Substantia nigra (tissue), 51 donors: ENCODE measurements at places on chromosomes 7 and 10.

GRCh38 chr10:35369049-35369611, 32.8 kb downstream of the CCNY start:
- no peak for DNase-seq

DNA sequence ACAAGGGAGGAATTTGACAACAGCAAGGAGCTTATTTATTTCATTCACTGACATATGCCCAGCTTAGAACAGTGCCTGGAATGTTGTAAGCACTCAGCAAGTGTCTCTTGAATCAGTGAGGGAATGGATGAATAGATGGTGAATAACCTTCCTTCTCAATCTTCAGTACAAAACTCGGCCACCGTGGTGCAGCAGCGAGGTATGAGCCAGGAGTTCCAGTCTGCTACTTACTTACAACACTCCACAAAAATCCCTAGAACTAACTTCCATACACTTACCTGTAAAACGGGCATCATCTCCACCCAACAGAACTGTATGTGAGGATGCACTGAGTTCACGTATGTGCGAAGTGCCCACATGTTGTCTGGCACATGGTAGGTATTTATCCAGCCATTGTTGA, 237.4 kb downstream of the WDR11 start:
- no peak for DNase-seq

GRCh38 chr7:151455690-151456089, 15.7 kb upstream of the CRYGN start:
- DNase-seq, result no peak

GRCh38 chr10:50917486-50917885, 32.1 kb upstream of the A1CF start:
- no peak for DNase-seq

DNA sequence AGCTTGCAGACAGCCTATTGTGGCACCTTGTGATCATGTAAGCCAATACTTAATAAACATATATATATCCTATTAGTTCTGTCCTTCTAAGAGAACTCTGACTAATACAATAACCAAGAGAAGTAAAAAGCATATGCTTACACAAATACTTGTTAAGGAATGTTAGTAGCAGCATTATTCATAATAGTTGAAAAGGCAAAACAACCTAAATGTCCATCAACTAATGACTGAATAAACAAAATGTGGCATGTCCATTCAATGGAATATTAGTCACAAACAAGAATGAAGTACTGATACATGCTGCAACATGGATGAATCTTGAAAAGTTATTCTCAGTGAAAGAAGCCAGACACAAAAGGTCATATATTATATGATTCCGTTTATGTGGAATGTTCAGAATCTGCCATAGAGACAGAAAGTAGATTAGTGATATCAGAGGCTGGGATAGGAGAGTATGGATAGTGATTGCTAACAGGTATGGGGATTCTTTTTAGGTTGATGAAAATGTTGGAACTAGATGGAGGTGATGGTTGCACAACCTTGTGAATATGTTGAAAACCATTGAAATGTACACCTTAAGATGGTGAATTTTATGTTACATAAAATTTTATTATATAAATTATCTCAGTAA, 112.5 kb upstream of the UNC5B start:
- DNase-seq, result no peak

GRCh38 chr10:87094373-87095235, at the start of the genes GLUD1 and SHLD2:
GLUD1 (minus strand) TSS chr10:87094843; CDS start chr10:87094769, 74 bp downstream.
SHLD2 (plus strand) TSS chr10:87095206; CDS start chr10:87151355, 56,149 bp downstream.
- peak; percentile 91 for DNase-seq

DNA sequence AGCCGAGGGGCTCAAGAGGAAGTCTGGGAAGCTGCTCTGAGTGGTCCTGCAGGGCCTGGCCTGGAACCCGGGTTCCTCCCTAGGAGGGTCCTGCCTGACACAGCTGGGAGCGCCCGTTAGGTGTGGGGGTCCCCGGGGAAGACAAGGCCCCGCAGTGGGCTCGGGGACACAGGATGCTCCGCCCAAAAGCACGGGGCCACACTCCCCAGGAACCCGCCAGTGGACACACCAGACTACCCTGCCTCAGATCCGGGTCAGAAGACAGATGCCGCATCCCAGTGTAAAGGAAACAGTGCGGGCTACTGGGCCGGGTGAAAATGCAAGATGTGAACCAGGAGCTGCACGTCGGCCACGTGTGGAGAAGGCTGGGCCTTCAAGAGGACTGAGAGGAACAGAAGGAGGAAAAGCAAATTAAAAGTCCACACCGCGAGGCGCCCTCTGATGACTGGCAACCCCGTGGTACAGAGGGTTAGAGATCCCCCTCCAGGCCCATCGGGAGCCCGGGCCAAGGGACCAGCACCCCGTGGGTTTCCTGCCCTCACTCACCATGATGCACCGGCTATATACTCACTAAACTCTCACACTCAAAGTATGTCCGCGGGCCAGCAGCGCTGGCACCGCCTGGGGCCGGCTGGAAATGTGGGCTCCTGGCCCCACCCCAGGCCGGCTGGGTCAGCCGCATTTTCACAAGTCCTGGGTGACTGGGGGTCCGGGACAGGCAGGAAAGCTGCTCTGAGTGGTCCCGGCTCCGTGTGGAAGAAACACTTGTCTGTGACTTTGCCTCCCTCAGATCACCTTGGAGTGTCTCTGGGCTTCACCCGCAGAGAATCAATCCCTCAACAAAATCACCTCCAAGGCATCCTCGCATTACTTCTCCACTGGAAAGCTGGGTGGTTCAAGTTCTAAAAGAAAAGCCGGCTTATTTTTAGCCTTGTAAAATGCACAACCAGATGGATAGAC, 6.1 kb downstream of the STK32C start:
- DNase-seq, result no peak

GRCh38 chr10:35379226-35380137, 43.2 kb downstream of the CCNY start:
- no peak for DNase-seq

DNA sequence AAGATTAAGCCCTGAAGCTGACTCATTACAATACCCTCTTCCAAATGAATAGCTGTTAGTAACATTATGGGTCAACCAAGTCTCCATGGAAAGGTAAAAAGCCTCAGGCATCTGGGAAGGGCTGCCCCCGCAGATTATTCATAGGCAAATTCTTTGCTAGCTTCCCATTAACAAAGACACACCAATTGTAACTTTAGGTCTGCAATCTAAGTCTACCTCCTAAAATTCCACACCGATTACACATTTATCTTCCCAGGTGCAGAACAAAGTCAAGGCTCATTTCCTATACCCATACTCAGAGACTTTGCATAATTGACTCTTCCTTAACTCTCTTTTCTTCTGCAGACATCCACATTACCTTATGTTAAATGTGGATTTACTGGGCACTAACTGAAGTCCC, 826.3 kb upstream of the MBL2 start:
- DNase-seq, result no peak

DNA sequence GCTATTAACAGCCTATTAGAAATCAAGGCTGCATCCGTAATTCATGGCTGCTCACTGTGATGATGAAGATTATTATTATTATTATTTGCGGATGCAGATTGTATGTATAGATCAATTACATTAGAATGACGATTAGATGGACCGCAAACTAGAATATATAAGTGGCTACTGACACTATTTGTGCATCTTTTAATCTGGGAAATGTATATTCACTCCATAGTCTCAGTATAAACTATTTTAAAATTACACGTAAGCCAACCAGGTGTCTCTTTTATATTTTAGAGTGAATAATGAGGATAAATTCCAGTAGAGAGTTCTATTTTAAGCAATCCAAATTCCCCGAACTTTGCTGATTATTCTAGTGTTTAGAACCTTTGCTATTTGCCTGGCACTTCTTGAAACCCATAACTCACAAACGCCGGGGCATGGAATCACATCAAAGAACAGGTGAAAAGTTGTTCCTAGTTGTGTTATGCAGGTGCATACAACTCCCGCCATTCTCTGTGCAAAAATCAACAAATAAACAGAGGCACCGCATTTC, 509 bp upstream of the ING3 start:
- no peak for DNase-seq

DNA sequence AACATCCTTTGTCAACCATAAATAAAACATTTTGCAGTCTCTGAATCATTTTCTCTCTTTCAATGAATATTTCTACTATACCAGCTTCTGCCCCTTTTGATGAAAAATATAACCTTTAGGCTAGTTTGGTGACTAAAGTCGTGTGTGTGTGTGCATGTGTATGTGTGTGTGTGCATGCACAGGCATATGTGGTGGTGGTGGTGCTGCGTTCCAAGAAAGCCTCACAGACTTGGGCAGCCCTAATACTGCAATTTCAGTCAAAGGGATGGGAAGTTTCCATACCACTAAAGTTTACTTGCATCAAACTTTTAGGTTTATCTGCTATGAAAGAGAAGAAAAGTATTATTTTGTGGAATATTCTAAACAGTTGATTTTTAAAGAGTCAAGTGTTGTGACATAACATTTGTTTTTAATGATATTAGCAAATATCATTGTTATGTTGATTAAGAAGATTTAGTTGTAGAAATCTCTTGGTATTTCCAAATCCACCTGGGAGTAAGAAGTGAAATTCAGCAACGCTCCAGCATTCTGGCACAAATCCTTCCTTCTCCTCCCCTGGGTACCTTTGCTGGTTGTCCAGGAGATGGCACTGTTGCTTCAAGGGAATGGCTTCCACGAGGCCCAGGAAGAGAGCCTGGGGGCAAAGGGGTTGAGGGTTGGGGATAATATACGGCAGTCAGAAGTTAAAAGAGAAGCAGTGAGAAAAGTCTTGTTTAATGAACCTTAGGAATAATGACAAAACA, 41.5 kb downstream of the ASB4 start:
- peak; percentile 47 for DNase-seq

DNA sequence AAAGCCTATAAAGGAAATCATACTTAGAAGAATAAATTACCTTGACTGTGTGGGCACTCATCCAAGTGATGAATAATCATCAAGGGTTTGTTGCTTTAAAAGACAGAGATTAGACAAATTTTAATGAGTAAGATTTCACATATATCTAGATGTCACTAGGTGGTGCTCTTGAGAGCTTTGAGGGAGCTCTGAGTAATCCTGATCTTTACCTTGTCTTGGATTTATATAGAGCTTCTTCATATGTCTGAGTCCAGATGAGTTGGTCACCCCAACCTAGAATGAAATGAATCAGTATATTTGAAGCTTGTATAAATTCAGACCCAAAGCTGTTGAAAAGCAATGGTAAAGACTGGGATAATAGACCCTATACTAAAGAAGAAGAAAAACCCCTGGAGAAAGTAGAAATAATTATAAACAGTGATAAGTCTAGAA, 3.7 kb downstream of the AGR2 start:
- no peak for DNase-seq

DNA sequence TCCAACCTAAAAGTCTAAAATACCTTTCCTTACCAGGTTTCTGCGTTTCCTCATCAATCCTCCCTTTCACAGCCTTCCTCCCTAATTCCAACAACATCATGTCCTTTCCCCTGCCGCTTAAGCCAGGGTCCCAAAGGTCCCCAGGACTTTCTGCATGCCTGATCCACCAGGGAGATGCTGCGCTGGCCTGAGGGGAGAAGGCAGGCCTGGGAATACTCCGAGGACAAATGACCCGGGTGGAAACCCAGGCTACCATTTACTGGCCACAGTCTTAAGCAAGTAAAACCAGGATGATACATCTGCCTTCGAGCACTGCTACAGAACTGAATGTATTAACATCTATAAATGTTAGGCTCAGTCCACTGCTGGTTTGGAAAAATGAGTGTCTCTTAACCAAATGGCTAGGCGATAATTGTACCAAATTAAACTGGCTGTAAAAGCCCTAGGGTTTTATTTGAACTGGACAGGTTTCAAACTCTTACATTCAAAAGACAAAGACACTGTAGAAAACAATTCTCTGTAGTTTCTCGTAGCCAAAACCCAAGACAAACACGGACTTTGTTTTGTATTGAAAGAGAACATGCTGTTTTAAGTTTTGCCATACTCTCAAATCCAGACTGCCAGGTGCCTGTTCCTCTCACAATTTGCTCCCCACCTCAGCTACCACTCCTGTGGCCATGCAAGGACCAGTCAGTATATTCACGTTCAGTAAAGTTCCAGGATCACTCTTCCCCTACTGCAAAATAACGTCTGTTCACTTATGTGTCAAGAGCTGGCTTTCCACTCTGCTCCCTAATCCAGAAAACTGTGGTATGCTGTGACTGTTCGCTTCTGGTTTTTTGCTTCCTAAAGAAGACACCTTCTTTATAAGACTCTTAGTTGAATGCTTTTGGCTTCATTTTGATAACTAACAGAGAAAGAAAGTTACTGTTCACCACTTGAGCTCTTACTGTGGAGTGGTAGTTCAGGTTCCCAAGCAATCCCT, 145.7 kb downstream of the RNF216 start:
- DNase-seq, result peak; percentile 33

DNA sequence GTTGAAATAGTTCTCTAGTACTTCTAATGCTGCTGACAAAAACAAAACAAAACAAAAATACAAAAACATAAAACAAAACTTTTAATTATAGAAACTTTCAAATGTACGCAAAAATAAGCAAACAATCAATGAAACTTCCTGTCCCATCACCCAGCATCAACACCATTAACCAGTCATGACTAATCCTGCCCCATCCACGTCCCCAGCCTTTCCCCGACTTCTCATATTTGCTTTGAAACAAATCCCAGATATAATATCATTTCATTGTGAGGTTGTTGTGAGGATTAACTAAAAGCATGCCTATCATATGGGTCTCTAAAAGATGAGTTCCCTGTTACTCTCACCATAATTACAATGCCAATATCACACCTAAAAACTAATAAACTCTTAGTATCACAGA, 55.7 kb downstream of the CSTF2T start:
- DNase-seq, result no peak

- DNase-seq, result no peak
These were observed 65.8 kb upstream of the EMX2 start for GRCh38 chr10:117476716-117477115.
